ENCODE measurements at places on chromosomes 16 and 17. TPM values are rescaled to one million over a fixed set of nuclear protein-coding genes. Genes with fewer than 3 reads are reported as not detected.

DDX5 gene
- total RNA-seq = 802 TPM

CFAP119 gene
- total RNA-seq = 3.0 TPM

AATF gene
- total RNA-seq = 83.6 TPM

LITAFD gene
- not detected for total RNA-seq

STH gene
- not detected for total RNA-seq

KRTAP4-1 gene
- not detected for total RNA-seq

EMC6 gene
- total RNA-seq = 34.8 TPM

KATNIP gene
- total RNA-seq = 17.1 TPM

CCR7 gene
- 323 TPM for total RNA-seq

DPEP3 gene
- 0.10 TPM for total RNA-seq

FBXO39 gene
- 8.9 TPM for total RNA-seq

PPL gene
- total RNA-seq = not detected

ADAD2 gene
- not detected for total RNA-seq

ZSWIM7 gene
- 13.3 TPM for total RNA-seq

TEKT1 gene
- total RNA-seq = not detected

GLP2R gene
- total RNA-seq = not detected

Data from activated CD4-positive, alpha-beta T cell treated with anti-CD3 and anti-CD28 coated beads, Interleukin-2, amount 10 ng/mL, durations not matched to agents 7 days and 5 days (primary cell).